Aorta (tissue), 5 donors: ENCODE measurements at places on chromosomes 6 and 20. TPM values are rescaled to one million over a fixed set of nuclear protein-coding genes. Genes with fewer than 3 reads are reported as not detected.

NOX3 gene
- not detected for total RNA-seq

NELFE gene
- total RNA-seq = 55.5 TPM

TRAPPC3L gene
- 0.36 TPM for total RNA-seq

ECT2L gene
- total RNA-seq = 0.19 TPM

ZC2HC1B gene
- not detected for total RNA-seq

FHL5 gene
- total RNA-seq = 413 TPM

PLAGL1 gene
- total RNA-seq = 65.5 TPM

RUNX2 gene
- 2.3 TPM for total RNA-seq

TMEM244 gene
- total RNA-seq = not detected

ENPP5 gene
- 3.7 TPM for total RNA-seq

NRN1 gene
- total RNA-seq = 31.6 TPM

FIG4 gene
- 26.7 TPM for total RNA-seq

OVOL2 gene
- total RNA-seq = not detected

NR2E1 gene
- not detected for total RNA-seq

CCM2L gene
- total RNA-seq = 11.0 TPM

SNAI1 gene
- total RNA-seq = 44.7 TPM

GRIK2 gene
- total RNA-seq = 2.3 TPM

PHF3 gene
- 52.1 TPM for total RNA-seq

CCN5 gene
- 59.4 TPM for total RNA-seq

TMEM170B gene
- 6.2 TPM for total RNA-seq

TRMT11 gene
- total RNA-seq = 34.3 TPM

GSTA4 gene
- total RNA-seq = 20.3 TPM

TFAP2D gene
- not detected for total RNA-seq

EYA4 gene
- total RNA-seq = 4.4 TPM

GSTA3 gene
- not detected for total RNA-seq

FRS3 gene
- total RNA-seq = 5.4 TPM

MAP3K4 gene
- 63.7 TPM for total RNA-seq

CNKSR3 gene
- total RNA-seq = 19.3 TPM
